ENCODE measurements at places on chromosomes 6 and 20.

GRCh38 chr6:4910037-4910760 is 93.6 kb downstream of the RPP40 start:
- DNase-seq = no peak

GRCh38 chr6:4545893-4546292 is 230.3 kb upstream of the CDYL start:
- DNase-seq = no peak

- DNase-seq = no peak
Observed at GRCh38 chr20:36281785-36282380, 24.3 kb upstream of the DLGAP4 start.

DNA sequence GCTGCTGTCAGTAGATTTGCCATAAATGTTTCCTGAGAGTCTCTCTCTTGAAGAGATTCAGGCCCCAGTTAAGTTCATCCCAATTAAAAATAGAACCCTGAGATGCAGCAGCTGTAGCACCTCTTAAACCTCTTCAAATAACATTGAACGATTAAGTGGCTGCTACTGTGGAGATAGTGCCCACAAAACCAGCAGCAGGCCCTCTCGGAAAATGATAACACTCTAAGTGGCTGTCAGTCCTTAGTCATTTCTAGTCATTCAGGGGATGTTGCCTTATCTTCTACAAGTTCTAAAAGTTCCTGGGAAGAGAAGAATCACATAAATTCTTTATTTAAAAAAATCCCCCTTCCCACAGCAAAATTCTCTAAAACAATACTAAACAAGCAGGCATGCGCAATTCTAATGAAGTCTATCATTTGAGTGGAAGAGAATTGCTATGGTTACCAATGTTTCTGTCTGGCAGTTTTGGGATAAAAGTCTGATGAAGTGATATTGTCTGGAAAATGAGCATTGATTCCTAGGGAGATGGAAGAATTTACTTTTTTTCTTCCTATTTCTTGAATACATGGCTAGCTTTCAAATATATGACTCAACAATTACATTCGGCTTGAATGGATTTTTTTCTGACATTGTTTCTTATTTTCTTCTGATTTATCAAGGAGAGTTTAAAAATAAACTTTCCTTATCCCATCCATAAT is 131.9 kb downstream of the TRMT11 start:
- DNase-seq = no peak

DNA sequence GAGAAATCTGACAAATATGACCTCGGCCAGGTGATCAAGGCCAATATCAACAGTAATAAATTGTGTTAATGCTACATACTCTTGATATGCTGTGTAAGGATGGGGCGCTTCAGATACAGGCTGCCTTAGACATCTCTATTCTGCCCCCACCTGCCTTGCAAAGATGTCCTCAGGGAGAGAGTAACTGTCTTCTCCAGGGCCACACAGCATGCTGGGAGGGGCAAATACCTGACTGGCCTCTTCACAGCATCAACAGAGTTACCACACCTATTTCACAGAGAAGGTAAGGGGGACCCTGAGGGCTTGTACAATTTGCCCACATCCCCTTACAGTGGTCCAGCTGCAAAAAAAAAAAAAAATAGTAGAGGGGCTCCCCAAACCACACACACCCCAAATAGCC is 17.2 kb upstream of the KIAA1755 start:
- DNase-seq = no peak

GRCh38 chr6:167705211-167705750 is 121.4 kb upstream of the AFDN start:
- no peak for DNase-seq

DNA sequence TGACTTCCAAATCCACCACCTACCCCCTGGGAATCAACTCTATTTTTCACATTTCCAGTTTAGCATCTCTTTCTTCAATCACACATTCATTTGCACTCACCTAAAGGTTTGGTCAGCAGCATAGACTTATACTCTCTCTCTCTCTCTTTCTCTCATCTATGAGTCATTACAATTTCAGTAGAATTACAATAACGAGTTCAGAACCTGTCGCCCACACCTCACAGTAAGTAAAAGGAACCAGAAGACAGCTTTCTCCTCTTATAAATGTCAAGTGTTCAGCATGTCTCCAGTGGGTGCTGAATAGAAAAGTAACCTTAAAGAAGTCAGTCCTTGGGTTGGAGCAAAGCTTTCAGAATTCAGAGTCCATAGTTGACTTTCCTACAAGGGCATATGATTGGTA is 1.1 kb upstream of the PHACTR1 start:
- DNase-seq = no peak

DNA sequence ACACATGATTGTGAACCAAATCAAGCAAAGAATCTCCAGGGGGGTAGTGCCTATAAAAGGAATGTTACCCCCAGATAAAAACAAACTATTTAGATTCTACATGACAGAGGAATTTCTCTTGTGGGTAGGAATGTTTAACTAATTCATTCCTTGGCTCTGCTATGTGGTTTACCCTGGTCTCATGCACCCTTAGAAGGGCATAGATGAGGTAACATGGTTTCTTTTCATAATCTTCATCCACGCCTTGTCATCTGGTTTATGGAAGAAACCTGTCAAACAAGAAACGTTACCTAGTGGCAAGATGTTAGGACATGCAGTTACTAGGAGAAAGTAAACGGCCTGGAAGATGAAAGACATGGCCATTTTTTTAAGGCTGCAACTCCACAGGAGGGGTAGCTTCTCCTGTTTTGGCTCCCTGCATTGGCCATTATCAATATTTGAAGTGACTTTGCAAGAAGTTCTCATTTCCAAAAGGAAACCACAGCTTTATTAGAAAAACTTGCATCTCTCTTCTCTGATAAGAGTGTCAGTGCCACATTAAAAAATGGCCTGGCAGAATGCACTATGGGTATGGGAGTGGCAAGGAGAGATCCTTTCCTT is 45.5 kb downstream of the STX11 start:
- DNase-seq = no peak

DNA sequence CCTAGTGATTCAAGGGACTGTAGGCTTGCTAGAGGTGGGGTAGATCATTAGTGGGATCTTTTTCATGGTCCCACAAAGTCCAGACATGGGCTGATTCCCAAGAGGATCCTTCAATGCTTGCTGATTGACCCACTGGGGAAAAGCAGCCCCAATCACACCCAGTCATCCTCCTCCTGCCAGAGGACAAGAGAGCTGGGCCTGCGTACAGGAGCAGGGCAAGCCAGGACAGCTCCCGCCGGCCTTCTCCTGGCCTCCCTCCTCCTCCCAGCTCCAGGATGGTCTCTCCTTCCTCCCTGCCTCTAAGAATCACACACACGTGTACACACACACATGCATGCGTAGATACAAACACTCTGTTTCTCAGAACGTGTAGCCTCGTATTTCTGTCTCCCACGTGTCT is 27.0 kb downstream of the KCNK15 start:
- DNase-seq = no peak

All from activated T-cell treated with anti-CD3 and anti-CD28 coated beads, Interleukin-2, amount 50 U/mL, for 48 hours (primary cell).